ENCODE measurements at places on chromosomes 4 and X.

DNA sequence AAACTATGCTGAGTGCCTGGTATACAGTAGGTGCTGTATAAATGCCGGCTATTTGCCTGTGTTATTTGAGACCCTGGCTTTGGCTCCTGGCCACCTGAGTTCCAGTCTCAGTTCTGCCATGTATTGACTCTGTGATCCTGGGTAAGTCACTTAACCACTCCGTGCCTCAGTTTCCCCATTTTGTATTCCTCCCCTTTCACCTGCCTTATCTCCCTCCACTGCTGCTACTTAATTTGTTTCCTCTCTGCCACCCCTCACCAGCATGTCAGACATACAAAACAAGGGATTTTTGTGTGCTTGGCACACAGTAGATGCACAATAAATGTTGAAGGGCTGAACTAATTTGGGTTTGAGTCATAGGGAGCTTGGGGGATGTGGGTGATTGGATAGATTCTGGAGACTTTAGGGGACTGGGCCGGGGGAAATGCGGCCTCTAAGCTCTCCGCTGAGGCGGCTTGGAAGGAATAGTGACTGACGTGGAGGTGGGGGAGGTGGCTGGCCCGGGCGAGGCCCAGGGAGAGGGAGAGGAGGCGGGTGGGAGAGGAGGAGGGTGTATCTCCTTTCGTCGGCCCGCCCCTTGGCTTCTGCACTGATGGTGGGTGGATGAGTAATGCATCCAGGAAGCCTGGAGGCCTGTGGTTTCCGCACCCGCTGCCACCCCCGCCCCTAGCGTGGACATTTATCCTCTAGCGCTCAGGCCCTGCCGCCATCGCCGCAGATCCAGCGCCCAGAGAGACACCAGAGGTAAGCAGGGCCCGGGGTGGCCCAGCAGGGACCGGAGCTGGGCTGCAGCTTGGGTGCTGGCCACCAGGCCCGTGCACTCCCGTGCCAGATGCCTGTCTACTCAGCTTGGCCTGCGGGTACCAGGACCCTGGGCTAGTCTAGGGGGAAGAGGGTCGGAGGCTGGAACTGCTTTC, at the start of gene TIMP1:
TSS of gene TIMP1 (plus strand) at position 706 of the 917 bp plus-strand sequence. CDS start 980 bp downstream, outside the sequence.
- peak; percentile 87 for DNase-seq

- no peak for DNase-seq
These were observed 264.6 kb downstream of the SPRY1 start for GRCh38 chr4:123661080-123661737.

GRCh38 chr4:152831416-152831815, 51.7 kb downstream of the ARFIP1 start:
- DNase-seq = no peak

DNA sequence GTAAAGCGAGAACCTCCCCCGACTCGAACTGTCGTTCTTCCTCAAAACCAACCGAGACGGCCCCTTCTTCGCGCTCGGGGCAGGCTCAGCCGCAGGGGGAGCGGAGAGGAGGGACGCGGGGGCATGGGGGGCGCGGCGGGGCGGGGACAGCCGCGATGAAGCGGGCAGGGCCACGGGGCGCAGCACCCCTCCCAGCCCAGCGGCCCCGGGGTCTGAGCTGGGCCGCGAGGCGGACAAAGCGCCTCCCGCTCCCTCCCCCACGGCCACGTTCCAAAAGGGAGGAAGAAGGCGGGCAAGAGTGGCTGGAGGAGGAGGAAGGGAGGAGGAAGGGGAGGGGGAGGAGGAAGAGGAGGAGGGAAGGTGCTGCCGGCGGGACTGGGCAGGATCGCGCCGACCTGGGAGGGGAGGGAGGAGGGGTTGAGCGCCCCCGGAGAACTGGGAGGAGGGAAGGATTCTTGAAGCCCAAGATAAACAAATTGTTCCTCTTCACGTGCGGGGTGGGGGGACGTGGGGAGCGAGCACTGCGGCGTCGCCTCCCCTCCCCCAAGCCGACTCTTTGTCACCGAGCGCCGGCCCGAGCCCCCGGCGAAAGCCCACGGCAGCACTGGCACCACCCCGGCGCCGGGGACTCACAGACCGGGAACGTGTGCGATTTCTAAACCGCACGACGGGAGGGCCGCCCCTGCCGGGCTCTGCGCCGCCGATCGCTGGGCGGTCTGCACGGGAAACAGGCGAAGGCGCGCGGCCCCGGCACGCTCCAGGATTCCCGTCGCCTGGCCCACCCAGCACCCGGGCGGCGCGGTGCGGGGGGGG, 2.9 kb downstream of the MAML3 start:
- peak; percentile 22 for DNase-seq

- DNase-seq = no peak
These were observed 49.6 kb downstream of the STARD8 start for GRCh38 chrX:68697036-68697435.

- DNase-seq = no peak
These were observed 78.0 kb upstream of the TMEM33 start for GRCh38 chr4:41857226-41857641.

GRCh38 chr4:56633486-56633885, 47.6 kb downstream of the HOPX start:
- DNase-seq = no peak

DNA sequence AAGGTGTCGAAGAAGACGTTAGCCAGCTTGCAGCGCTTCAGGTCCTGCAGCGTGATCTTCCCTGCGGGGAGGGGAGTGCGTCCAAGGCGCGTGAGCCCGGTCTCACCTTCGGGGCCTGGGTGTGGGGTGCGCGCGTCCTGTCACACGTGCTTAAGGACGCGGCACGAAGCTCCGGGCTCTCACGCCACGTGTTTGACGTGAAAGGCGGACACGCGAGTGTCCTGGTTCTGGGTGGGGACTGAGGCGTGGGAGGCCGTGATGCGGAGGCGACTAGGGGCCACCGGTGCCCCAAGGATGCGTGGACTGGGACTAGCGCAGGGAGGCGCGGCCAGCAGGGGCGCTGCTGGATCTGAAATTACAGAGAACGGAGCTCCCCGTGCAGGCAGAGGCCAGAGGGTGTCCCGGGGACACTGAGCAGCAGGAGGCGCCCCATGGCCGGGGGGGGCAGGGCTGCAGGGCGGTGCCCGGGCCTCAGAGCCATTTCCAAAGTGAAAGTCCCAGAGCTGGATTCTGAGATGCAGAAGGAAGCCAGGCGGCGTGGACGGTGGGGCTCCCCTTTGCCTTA, 20.3 kb upstream of the GTPBP6 start:
- DNase-seq = no peak

DNA sequence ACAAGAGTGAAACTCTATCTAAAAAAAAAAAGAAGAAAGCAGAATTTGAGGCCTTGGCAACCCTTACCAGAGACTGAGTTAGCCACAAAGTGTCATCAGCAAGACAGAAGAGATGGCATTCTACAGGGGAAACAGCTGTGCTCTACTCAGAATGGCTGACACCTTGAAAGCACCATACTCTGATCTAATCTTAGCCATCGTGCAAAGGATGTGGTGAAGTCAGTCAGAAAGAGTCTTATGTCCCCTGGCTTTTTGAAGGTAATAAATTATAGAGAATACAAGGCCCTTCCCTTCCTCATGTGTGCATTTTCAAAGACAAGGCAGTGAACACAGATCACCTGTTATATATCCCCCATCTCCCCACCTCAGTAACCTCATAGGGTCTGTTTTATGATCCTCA, 13.2 kb downstream of the CLNK start:
- peak; percentile 50 for DNase-seq

DNA sequence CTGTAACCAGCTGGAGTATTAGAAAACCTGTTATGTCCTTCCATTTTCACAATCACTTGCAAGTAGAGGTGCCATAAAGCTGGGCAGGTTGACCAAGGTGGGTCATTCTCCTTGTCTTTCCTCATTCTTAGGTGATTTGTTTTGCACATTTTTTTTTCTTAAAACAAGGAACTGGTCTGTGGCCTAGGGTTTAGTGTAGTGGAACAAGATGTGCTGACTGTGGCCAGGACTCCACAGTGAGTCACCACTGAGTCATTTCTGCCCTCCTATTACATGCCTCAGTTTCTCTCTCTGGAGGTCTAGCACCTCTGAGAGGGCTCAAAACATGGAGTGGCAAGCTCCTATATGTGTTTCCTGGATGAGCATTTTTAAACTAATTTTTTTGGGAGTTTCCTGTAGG, 355.9 kb downstream of the GPM6A start:
- DNase-seq = no peak

DNA sequence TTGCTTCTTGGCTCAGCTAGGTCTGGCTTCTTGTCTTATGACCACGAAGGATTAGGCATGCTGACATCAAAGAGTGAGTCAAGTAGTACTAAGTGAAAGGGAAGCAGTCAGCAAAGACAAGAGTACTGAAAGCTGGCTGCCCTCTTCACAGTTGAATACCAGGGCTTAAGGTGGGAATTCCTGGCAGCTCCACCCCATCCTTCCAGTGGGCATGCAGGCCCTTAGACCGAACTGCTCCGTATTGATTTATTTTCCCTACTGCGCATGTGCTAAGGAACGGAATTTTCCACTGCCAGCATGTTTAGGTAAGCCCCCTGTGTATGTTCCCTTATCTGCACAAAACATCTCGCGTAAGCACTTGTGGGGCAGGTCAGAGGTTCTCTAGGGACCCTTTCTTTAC, 2320.1 kb downstream of the ARAP2 start:
- DNase-seq = no peak

DNA sequence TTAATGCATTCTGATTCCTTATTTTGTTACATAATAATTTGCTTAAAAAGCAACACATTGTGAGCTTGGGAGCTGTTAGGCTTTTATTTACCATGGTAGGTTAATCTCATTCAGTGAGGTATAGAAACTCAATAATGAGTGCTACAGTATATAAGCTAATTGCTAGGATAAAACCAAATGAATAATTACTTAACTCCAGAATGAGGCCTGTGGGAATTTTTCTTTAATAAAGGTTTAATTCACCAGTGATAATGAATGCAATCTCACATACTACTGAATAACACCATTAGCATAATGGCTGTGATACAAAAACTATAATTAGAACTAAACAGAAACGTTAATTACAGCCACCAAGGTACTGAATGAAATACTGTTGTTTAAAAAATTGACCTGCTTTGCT, 326.3 kb downstream of the IQCM start:
- DNase-seq = no peak

DNA sequence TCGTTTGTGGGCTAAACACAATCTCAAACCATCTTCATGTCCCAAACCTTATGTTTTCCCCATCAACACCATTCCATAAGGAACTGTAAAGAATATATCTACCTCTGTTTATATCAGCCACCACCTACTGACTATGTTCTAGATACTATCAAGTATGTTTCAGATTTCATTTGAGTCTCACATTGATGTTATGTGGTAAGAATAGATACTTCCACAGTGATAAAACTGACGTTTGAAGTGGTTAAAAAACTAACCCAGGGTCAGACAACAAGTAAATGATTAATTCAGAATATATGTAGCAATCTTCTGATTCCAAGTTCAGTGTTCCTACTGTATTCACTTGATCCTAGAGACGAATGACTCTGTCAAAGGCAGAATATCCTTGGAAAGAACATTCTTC, 156.8 kb upstream of the RASGEF1B start:
- no peak for DNase-seq

GRCh38 chrX:86507331-86507730, 359.1 kb downstream of the DACH2 start:
- no peak for DNase-seq

DNA sequence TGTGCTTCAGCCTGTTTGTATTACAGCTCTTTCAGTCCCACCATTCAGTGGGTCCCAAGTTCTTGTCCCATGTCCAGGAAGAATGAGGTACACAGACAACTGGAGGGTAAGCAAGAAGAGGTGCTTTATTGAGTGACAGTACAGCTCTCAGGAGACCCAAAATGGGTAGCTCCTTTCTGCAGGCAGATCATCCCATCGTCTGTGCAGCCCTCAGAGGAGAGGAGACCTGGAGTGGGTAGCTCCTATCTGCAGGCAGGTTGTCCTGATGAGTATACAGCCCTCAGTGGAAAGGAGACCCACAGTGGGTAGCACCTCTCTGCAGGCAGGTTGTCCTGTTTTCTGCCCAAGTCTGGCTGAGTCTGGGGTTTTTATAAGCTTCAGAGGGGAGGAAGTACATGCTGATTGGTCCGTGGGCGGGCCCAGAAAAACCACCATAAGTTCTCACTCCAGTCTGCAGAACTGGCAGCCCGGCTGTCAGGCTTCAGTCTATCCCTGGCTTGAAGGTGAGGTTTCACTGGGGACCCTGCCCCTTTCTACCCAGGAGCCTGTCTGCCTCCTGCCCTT, 18.0 kb downstream of the GRK4 start:
- no peak for DNase-seq

- DNase-seq = peak; percentile 13
These were observed 81.2 kb downstream of the SHROOM3 start for GRCh38 chr4:76515975-76516843.

DNA sequence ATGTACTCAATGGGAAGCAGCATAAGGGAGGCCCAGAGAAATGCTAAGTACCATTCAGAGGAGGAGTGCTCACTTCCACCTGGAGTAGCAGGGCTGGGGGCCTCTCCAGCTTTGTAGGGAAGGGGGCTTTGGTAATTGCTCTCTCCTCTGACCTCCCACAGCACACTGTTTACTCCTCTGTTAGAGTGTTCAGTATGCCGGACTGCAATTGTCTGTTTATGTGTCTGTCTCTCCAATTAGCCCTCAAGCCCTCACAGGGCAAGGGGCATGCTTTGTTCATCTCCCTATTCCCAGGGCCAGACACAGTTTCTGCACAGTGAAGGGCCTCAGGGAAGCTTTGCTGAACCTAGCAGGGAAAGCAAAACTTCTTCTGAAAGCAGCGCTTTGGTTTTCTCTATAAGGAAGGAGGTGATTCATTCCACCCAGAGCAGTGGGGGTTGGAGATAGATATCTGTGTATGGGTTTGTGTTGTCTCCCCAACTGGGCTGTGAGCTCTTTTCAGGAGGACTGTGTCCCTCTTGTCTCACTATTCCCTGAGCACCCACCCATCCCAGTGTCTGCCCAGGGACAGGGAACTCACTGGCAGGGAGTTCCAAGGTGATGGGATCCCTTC, 50.0 kb upstream of the VMA21 start:
- DNase-seq = peak; percentile 15

GRCh38 chr4:60945641-60946040, 254.5 kb upstream of the ADGRL3 start:
- DNase-seq = no peak

DNA sequence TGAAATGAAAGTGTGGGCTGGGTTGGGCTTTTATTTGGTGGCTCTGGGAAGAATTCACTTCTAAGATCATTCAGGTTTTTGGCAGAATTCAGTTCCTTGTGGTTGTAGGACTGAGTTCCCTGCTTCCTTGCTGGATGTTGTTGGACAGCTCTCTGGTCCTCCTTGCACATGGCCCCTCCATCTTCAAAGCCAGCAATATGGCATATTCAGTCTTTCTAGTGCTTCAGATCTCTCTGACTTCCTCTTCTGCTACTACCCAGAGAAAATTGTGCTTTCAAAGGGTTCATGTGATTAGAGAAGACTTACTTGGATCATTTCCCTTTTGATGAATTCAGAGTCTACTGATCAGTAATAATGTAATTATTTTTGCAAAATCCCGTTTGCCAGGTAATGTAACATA, 12.8 kb upstream of the IGFBP7 start:
- no peak for DNase-seq

All from activated CD4-positive, alpha-beta T cell treated with anti-CD3 and anti-CD28 coated beads, Interleukin-2, Interleukin-4, amounts not matched to agents 100 ng/mL and 50 ng/mL, durations not matched to agents 16 hours and 8 hours (primary cell).